ENCODE measurements at places on chromosomes 5 and 9. TPM values are rescaled to one million over a fixed set of nuclear protein-coding genes. Genes with fewer than 3 reads are reported as not detected.

- H3K4me3 ChIP-seq, result no peak overlapping the region
- H3K36me3 ChIP-seq, result no peaks in the 10 kb centered on the region
- no peak for DNase-seq
Observed at GRCh38 chr9:120912958-120913646, 13.5 kb downstream of the TRAF1 start.

DNA sequence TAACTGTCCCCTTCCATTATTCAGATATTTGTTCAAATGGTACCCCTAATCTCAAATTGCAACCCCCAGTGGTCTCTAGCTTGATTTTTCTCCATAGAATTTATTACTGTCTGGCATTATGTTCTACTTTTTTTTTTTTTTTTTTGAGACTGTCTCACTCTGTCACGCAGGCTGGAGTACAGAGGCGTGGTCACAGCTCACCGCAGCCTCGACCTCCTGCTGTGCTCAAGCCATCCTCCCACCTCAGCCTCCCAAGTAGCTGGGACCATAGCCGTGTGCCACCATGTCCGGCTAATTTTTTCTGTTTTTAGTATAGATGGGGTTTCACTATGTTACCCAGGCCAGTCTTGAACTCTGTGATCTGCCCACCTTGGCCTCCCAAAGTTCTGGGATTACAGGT lies 2.0 kb upstream of the REEP5 start:
- no peak overlapping the region for H3K4me3 ChIP-seq
- peaks cover 27% of the 10 kb centered on the region for H3K4me1 ChIP-seq
- DNase-seq, result no peak
- no peaks in the 10 kb centered on the region for H3K36me3 ChIP-seq

DNA sequence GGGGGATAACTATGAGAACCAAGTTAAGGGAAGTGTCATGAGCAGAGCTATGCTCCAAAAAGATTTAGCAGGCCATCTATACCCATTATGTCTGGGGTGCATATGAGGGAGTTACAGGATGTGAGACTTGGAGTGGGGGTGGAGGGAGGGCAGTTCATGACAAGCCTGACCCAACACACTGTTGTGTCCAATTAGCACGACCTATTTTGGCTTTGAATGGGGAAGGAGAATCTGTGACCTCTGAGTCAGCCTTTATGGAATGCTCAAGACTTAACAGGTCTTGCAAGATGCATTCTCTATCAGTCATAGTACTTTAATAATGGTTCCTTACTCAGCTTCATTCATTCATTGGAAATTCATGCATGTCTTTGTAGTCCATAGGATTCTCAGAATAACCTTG lies 71.7 kb downstream of the GRIA1 start:
- H3K4me1 ChIP-seq, result no peaks in the 10 kb centered on the region
- no peaks in the 10 kb centered on the region for H3K27me3 ChIP-seq
- no peak for DNase-seq
- no peak overlapping the region for H3K4me3 ChIP-seq
- H3K36me3 ChIP-seq, result no peaks in the 10 kb centered on the region

DNA sequence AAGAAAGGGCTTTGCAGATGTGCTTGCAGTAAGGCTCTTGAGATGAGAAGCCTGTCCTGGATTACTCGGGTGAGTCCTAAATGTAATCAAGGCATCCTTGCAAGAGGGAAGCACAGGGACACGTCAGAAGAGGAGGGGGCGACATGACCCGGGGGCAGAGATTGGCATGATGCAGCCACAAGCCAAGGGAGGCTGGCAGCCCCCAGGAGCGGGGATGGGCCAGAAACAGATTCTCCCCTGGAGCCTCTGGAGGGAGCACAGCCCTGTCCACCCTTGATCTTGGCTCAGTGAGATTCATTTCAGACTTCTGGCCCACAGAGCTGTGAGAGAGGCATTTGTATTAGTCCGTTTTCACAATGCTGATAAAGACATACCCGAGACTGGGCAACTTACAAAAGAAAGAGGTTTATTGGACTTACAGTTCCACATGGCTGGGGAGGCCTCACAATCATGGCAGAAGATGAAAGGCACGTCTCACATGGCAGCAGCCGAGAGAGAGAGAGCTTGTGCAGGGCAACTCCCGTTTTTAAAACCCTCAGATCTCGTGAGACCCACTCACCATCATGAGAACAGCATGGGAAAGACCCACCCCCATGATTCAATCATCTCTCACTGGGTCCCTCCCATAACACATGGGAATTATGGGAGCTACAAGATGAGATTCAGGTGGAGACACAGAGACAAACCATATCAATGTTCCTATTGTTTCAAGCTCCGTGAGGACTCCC lies 76.1 kb downstream of the ADAMTS2 start:
- no peaks in the 10 kb centered on the region for H3K4me1 ChIP-seq
- DNase-seq, result no peak
- H3K4me3 ChIP-seq, result no peak overlapping the region
- H3K27ac ChIP-seq, result peak overlapping the region; percentile 17
- H3K36me3 ChIP-seq, result no peaks in the 10 kb centered on the region

DNA sequence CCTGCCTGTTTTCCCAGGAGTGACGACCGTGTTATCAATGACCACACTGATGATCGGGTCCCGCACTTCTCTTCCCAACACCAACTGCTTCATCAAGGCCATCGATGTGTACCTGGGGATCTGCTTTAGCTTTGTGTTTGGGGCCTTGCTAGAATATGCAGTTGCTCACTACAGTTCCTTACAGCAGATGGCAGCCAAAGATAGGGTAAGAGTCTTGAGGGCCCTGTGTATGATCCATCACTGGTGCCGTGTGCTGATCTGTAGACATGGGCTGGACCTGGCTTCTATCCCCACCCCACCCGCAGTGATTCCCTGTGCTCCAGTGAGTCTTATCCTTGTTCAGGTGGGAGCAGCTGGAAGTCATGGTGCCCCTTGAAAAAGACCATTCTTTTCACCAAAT lies 26.0 kb downstream of the GABRP start:
- no peak overlapping the region for H3K27ac ChIP-seq
- H3K4me3 ChIP-seq, result no peak overlapping the region
- H3K4me1 ChIP-seq, result no peaks in the 10 kb centered on the region
- no peaks in the 10 kb centered on the region for H3K27me3 ChIP-seq
- H3K36me3 ChIP-seq, result no peaks in the 10 kb centered on the region
- no peak for DNase-seq

DNA sequence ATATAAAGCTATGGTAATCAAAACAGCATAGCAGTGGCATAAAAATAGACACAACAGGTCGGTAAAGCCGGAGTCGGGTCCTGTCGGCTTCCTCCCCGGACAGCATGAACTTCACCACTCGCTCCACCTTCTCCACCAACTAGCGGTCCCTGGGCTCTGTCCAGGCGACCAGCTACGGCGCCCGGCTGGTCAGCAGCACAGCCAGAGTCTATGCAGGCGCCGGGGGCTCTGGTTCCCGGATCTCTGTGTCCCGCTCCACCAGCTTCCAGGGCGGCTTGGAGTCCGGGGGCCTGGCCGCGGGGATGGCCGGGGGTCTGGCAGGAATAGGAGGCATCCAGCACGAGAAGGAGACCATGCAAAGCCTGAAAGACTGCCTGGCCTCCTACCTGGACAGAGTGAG lies 124.0 kb downstream of the CSNK1G3 start:
- H3K27me3 ChIP-seq, result no peaks in the 10 kb centered on the region
- no peak for DNase-seq
- H3K4me3 ChIP-seq, result no peak overlapping the region
- H3K27ac ChIP-seq, result no peak overlapping the region
- H3K36me3 ChIP-seq, result no peaks in the 10 kb centered on the region
- no peaks in the 10 kb centered on the region for H3K4me1 ChIP-seq

- peak overlapping the region; percentile 36 for H3K27ac ChIP-seq
- peaks cover 5% of the 10 kb centered on the region for H3K4me1 ChIP-seq
- no peaks in the 10 kb centered on the region for H3K27me3 ChIP-seq
- no peak overlapping the region for H3K4me3 ChIP-seq
- no peak for DNase-seq
- H3K36me3 ChIP-seq, result no peaks in the 10 kb centered on the region
Observed at GRCh38 chr9:134807716-134808446, 72.7 kb upstream of the FCN2 start.

DNA sequence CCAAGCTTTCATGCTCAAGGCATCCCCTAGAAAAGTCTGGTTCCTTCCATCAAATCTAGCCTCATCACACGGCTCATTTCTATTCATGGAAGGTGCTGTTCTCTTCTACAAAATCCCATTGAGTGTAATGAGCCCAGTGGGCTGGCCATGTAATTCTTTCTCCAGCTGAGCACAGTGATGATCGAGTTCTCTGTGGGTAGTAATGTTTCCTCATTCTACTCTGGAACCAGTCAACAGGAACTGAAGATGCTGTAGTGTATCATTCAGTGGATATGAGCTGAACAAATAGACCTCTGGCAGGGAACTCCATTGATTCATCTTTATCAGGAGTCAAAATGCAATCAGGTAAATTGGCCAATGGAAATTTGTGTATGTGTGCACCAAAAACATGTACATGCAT lies 149.2 kb downstream of the LRRC70 start:
- H3K4me3 ChIP-seq, result no peak overlapping the region
- H3K27me3 ChIP-seq, result no peaks in the 10 kb centered on the region
- H3K27ac ChIP-seq, result no peak overlapping the region
- H3K4me1 ChIP-seq, result no peaks in the 10 kb centered on the region
- H3K36me3 ChIP-seq, result no peaks in the 10 kb centered on the region

DNA sequence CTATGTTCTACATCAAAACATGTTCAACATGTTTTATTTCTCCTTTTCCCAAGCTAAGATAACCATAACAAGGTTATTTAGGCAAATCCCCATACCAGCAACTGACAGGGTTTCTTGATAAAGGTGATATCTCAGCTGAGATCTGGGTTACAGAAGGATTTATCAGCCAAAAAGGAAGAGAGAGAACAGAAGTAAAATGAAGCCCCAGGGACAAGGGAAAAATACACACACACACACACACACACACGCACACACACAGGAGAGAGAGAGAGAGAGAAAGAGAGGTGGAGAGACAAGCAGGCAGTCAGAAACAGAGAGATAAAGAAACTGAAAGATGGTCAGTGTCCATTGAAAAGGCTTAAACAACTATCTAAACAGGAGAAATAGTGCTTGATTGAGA lies 19.7 kb upstream of the MLLT3 start:
- no peak overlapping the region for H3K27ac ChIP-seq
- H3K27me3 ChIP-seq, result no peaks in the 10 kb centered on the region
- no peak for DNase-seq
- no peaks in the 10 kb centered on the region for H3K36me3 ChIP-seq
- H3K4me1 ChIP-seq, result no peaks in the 10 kb centered on the region

- H3K27me3 ChIP-seq, result no peaks in the 10 kb centered on the region
- no peak overlapping the region for H3K27ac ChIP-seq
- H3K4me1 ChIP-seq, result peaks cover 49% of the 10 kb centered on the region
- no peak overlapping the region for H3K4me3 ChIP-seq
- no peaks in the 10 kb centered on the region for H3K36me3 ChIP-seq
- DNase-seq, result no peak
Observed at GRCh38 chr5:73668017-73668416, 42.0 kb downstream of the ARHGEF28 start.

The CDC14B gene
- total RNA-seq, result 27.3 TPM

The FSD1L gene
- total RNA-seq, result 5.4 TPM

The DIPK1B gene
- total RNA-seq, result 37.9 TPM

The MOB3B gene
- total RNA-seq, result 16.2 TPM

The MLANA gene
- total RNA-seq, result not detected
